MG63 (cell line): ENCODE measurements at places on chromosomes 1 and 21. TPM values are rescaled to one million over a fixed set of nuclear protein-coding genes. Genes with fewer than 3 reads are reported as not detected.
A peak's percentile ranks its signal among the peaks of the same experiment; 100 is the strongest.

The KISS1 gene
- total RNA-seq: not detected in 2 replicates

- DNase-seq: peak; percentile 78
Observed at GRCh38 chr1:20255666-20256065, 35.0 kb upstream of the VWA5B1 start.

- DNase-seq: no peak
Observed at GRCh38 chr21:14403681-14404318, 20.9 kb upstream of the HSPA13 start.

DNA sequence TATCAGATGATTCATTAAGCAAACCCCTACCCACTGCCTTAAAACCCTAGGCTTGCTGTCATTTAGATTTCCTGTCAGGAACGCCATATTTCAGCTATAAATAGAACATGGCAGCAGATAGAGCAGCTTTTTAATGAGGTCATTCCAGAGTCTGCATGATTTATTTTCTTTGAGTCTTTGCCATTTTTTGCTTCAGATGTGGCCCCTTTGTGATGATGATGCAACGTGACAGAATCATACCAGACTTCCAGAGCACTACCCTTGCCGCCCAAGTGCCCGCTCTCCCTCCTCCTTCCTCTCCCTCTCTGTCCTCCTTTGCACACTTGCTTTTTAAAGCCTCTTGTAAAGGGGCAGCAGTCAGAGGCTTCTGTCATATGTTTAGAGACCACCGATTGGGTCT, 55.5 kb upstream of the TRIM67 start:
- peak; percentile 42 for DNase-seq

DNA sequence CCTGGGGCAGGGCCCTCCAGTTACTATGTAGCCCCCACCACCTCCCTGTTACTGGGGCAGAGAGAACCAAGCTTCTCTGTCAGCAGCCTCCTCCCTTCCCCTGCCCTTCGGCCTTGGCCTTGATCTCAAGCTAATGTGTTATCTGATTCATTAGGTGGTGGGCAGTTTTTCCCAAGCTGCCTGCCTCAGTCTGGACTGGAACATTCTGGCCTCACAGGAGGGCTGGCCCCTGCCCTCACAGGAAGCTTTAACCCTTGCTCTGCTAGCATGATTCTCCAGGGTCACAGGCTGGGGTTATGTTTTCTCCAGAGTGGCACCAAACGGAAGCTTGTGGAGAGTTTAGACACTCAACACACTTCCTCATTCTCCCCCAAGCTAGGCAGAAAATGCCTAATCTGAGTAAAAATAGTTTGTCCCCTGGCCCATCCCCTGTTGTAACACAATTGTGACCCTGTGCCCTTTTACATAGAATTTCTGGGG, 37.2 kb upstream of the SLC6A9 start:
- DNase-seq: no peak

GRCh38 chr1:36465731-36466369, 1.7 kb upstream of the MRPS15 start:
- peak; percentile 34 for DNase-seq

- DNase-seq: no peak
Observed at GRCh38 chr1:237814319-237814924, 76.3 kb downstream of the ZP4 start.

DNA sequence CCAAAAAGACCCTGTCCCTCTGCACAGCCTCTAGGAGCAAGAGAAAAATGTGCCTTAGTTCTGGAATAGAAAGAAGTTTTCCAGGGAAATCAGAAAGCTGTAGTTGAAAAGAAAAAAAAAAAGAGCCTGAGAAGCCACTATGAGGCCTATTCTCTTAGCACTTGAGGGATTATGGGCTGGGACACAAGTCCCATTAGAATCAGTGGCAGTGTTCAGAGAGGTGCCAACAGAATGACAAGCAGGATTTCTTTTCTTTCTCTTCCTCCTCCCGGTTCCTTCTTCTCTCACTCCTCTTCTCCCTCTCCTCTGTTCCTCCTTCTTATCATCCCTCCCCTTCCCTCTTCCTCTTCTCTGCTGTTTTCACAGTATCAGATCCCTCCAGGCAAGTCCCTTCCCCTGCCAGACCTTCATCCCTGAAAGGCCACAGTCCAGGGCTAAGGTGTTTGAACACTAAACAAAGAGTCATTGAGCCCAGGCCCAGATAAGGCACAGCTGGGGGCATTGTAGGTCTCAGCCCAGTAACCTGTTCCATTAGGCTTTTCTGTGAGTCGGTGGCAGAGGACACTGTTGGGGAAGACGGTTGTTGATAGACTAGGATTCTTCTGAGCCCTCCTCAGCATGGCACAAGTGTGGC, 64.7 kb upstream of the LPGAT1 start:
- DNase-seq: no peak

The GNG4 gene
- total RNA-seq: 6.1 and 28.7 TPM in 2 replicates

GRCh38 chr1:167330601-167331293, 110.1 kb downstream of the POU2F1 start:
- DNase-seq: no peak

- no peak for DNase-seq
Observed at GRCh38 chr1:94947437-94947836, 20.5 kb upstream of the CNN3 start.
